T47D (cell line): ENCODE measurements at places on chromosomes 2 and 18.

GRCh38 chr2:178998539-178998938, 51.4 kb downstream of the CCDC141 start:
- DNase-seq: no peak

GRCh38 chr18:13614641-13615288, 111.6 kb downstream of the FAM210A start:
- no peak for DNase-seq

DNA sequence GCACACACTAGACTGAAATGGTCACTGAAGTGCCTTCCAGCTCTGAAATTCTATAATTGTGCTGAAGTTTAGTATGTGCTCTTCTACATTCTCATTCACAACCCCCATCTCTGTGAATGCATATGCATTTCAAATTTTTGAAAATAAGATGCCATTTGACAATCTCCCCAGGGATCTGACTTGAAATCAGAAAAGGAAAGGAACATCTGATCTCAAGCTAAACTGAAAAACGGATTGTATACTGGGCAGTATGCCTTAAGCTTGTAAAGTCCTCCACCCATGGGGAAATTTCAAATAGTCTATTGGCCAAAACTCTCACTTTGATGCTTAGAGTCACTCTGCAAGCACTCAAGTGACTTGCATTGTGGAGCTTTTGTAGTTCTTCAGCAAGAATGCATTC, 22.9 kb downstream of the FAP start:
- DNase-seq: no peak

GRCh38 chr2:97739893-97740245, 26.5 kb downstream of the ZAP70 start:
- DNase-seq: no peak

GRCh38 chr2:118031566-118031965, 17.7 kb upstream of the CCDC93 start:
- no peak for DNase-seq

DNA sequence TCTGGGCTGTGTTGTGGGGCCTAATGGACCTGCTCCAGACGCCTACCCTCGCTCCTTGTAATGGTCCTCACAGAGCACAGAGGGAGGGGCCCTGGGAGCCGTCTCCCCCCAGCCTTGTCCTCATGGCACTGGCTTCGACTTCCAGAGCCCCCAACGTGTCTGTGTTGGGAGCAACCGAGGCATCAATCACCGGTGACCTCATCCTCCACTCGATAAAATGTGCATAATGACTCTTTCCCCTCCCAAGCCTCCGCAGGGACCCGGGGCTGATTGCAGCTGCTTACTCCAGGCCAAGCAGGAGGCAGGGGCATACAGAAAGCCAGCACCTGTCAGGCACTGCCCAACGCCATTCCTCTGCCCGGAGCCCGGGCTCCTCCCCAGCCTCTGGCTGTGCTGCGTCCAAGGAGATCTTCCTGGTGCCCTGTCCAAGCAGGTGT, 271.7 kb downstream of the NDUFA10 start:
- no peak for DNase-seq

DNA sequence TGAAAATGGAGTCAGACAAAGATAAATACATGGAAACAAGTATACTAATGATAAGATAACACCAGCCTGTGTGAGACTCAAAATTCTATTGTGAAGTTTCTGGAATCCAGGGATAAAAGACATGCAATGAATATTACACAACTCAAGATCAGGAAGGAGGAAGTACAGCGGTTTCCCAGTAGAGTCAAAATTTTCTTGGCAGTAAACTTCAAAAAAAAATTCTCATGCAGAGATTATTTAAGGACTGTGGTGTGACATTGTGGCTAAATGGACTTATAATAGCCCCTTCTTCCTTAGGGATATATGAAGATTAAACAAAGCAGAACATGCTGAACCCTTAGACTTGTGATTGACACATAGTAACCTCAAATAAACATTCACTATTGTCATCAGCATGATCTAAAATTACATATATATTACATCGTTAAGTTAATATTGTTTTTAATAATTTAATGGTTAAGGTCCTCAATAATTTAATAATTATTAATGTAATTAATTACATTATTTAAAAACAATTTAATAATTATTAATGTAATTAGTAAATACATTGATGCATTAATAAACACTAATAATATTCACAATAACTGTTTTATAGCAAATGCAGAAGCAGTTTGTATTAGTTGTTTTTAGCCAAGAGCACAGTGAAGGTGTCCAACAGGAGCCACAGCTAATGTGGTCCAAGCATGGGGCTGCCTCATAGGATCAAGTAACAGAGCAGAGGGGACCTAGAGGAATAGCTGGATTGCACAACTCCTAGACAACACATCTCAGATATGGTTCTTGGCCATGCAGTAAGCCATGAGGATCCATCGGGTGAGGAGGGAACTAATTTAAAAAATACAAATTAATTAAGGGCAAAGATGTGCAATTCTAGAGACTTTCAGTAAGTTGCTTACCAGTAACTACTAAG, 77.3 kb downstream of the POLE4 start:
- no peak for DNase-seq

DNA sequence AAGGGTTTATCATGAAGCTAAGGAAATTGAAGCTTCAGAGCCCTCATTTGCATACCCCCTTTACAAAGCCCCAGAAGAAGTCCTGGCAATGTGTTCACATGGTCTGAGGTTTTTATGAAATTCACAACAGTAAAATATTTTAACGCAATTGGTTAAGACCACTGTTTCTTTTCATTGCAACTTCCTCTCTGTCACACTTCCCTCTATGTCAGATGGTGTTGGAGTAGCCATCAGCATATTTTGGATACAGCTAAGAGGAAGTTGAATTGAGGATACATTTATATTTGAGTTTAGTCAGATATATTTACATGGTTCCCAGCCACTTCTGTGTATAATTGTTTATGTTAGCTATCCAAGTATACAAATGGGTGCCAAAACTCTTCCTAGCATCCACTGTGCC, 170.0 kb downstream of the TXNL1 start:
- DNase-seq: no peak

- DNase-seq: no peak
These were observed 120.9 kb upstream of the CCDC195 start for GRCh38 chr2:224837066-224837465.
